ENCODE measurements at places on chromosomes 1 and 21.

GRCh38 chr1:10823000-10823401 is 26.6 kb upstream of the CASZ1 start:
- DNase-seq, result no peak

- no peak for DNase-seq
These were observed 199.9 kb upstream of the ZC3H12A start for GRCh38 chr1:37274486-37274885.

DNA sequence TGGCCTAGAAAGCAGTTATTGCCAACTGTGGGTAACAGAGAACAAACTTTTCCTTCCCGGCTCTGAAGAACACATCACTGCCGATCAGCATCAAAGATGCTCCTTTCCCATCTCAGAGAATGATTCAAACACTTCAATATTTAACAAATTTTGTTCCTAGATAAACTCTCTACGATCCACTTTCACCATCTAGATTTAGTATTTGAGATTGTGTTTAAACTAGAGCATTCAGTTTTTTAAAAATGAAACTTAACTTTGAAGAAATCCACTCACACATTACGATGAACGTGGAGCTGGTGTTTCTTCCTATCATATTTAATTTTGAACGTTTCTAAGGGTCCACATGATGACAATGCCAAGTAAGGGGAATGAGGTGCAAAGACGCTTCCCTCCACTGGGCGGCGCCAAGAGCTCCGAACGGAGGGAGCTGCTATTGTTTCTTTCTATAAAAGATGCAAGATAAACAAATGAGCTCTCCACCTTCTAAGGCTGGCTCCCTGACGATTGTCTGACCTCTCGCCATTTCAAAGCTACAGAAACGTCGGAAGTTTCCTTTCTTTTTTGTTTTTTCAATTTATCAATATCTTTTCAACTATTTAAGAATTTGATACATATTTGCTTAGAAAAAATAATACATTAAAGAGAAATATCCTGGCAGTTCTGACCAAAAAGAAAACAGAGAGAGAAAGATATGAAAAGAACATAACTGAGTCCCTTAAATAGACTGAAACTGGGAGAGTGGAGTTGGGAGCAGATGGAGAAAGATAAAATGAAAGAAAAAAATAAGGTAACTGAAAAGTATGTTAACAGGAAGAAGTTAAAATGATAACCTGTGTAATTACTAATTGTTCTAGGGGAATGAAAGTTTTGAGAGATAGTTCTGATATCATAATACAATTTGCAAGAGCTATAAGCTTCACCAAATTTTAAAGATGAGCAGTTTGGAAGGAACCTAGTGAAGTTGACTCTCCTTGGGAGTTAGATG is 4.4 kb upstream of the BARHL2 start:
- peak; percentile 45 for DNase-seq

DNA sequence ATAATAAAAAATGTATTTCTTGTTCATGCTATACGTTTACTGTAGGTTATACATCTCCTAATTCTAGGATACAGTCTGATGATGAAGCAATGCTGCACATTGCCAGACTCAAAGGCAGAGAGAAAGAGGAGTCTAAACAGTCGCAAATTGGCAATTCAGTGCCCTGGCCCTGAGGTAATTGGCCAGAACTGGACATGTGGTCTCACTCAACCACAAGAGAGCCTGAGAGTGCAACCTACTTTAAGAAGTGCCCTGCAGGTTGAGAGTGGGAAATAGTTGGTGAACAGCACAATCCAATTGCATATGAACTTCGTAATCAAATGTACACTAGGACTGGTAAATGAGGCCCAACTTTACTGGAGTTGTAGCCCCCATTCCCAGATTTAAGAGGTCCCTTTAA is 5.0 kb upstream of the SLC35A3 start:
- no peak for DNase-seq

DNA sequence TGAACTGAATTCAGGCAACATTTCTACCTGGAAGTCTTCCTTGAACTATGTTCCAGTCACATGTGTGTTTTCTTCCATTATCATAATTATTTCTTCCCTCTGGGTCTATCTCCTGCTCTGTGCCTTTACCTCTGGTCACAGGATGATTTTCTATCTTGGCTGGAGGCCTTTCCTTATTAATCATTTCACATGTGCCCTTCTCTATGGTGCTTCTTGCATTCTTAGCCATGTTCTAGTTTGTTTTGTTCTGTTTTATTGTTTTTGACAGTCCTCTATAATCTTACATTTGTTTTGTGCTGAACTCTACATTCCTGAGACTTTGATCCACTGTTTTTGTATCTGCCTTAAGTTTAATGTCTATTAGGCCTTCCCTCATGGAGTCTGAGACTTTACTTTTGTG is 51.0 kb downstream of the SGIP1 start:
- no peak for DNase-seq

DNA sequence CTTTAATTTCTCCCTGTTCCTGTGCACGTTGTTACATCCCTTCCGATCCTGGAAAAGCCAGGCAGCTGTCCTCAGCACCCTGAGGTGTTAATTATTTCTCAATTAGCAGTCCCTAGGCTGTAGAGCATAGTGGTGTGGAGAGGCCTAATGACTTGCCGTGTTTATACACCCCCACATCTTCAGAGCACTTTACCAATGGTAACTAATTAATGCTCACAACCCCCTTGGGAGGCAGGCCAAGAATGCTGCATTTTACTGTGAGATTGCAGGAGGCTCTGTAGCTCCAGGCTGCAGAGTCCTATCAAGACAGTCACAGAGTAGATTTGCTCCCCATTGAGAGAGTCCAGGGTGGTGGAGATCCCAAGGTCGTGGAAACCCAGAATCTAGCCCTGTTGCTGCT is 2.4 kb upstream of the PARS2 start:
- DNase-seq, result no peak

DNA sequence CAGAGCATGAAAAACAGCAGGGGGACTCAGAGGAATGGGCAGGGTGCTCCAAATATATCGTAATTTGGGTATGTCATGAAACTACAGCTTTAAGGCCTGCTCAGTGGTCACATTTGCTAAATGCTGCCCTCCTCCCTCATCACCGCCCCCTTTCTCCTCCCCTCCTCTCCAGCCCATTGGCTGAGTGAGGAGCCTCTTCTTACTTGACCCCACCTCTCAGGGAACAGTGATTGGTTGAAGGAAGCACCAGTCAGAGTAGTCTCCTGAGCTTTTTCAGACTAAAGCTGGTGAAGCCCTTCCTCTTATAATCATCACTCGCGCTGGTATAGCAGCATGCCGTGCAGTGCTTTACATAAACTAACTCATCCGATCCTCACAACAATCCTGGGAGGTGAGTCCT is 10.0 kb upstream of the TTC39A start:
- no peak for DNase-seq

GRCh38 chr21:35395728-35396127 is 346.6 kb upstream of the RUNX1 start:
- no peak for DNase-seq

DNA sequence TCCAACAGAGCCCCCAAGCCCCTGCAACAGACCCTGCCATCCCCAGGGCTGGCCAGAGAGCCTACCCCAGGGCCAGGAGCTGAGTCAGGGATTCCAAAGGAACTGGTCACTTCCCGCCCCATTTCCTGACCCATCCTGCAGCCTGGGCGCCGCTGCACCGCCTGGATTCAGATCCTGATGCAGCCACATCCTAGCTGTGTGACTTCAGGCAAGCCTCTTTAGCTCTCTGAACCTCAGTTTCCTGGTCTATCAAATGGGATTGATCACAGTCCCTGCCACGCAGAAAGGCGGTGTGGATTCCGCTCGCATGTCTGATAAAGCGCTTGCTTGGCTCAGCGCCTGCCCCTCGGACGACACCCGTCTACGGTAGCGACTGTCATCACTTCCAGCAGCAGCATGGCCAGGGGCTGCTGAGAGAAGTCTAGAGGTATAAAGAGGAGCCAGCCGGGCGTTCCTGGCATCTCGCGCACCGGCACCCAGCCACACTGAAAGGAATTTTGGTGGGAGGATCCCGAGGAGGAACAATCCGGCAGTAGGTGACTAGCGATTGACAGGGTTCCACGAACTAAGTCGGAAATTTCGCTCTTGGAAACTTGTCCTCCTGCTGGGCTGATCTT is 10.1 kb downstream of the EPHA2 start:
- no peak for DNase-seq

- DNase-seq, result no peak
These were observed 72.5 kb upstream of the PAXBP1 start for GRCh38 chr21:32844076-32844475.

DNA sequence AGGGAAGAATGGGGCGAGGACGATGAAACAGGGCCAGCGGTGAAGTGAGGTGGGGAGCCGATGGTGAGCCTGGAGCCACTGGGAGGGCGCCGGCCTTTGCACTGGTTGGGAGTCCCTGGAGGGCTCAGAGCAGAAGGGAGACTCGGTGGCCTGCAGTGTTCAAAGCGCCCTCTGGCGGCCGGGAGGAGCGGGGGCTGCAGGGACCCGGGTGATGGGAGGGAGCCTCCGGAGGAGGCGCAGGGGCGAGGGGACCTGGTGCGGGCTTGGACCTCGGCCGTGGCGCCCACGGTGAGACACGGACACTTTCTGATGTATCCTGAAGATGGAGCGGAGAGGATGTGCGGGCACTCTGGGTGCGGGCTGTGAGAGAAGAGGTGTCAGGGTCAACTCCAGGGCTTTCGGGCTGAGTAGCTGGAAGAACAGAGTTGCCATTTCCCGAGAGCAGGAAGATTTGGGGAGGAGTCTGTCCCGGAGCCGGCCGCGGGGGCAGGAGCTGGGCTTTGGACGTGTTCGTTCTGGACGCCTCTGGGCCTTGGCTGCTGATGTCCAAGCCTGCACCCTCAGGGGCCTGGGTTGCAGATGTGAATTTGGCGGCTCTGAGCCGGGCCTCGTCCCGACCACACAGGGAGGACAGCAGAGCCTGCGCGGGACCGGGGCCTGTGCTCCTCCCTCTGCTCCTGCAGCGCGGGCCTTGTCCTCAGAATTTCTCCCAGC is 29.7 kb downstream of the HEYL start:
- peak; percentile 79 for DNase-seq

GRCh38 chr1:90475631-90476030 is 241.5 kb downstream of the BARHL2 start:
- no peak for DNase-seq

- DNase-seq, result no peak
These were observed 188.3 kb downstream of the CLEC20A start for GRCh38 chr1:178308438-178308837.

DNA sequence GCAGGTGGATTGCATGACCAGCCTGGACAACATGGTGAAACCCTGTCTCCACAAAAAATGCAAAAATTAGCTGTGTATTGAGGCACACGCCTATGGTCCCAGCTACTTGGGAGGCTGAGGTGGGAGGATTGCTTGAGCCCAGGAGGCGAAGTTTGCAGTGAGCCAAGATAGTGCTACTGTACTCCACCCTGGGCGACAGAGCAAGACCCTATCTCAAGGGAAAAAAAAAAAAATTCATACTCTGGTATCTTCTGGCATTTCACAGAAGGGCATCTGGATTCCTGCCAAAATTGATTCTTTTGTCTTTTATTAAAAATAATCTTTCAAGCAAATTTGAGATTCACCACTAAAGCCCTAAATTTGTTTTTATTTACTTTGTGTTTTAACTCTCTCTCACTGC is 19.2 kb downstream of the CLIC4 start:
- no peak for DNase-seq

DNA sequence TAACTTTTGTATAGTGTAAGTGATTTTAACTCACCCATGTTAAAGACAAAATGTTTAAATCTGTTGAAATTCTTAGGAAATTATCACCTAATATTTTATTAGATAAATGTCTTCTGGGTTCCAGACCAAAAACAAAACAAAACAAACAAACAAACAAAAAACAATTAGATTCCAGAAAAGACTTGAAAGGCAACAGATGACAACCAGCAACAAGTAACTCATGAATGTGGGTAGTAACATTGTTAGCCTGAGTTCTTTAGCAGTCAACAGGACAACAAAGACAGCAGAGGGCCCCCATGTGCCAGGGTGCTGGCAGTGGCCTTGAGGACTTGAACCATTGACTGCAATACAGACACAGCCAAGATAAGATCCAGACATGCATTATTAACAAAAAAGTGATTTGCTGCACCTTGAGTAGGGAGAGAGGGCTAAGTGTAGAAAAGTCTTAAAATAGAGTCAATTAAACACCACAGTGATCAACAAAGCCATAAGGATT is 2.4 kb upstream of the CD247 start:
- no peak for DNase-seq

DNA sequence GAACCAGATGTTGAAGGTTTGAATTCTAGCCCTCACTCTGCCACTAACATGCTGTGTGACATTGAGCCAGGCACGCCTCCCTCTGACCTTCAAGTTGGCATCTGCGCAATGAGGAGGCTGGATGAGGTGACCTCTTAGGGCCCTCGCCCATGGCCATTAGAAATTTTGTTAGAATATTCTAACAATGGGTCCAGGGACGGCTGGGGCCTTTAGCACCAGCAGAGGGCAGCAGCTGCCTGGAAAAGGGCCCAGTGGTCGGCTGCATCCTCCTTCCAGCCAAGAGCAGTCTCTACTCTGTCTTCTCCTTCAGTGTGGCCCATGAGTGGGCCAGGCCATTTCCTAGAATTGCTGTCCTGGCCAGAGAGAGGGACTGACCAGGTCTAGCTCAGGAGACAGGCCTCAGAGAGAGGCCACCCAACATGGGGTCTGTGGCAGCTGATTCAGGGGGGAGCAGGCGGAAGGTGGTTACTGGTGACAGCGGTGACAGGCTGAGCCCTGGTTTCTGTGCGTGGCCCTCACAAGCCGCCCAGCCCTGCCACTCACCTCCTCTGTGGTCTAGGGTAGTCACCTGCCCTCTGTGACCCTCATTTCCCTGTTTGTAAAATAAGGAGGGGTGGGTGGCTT is 101.3 kb upstream of the ACTL8 start:
- DNase-seq, result peak; percentile 32

GRCh38 chr1:66400660-66401059 is 133.3 kb upstream of the SGIP1 start:
- DNase-seq, result no peak

GRCh38 chr21:17461582-17461981 is 51.3 kb upstream of the CXADR start:
- no peak for DNase-seq

- no peak for DNase-seq
These were observed 85.9 kb upstream of the IVNS1ABP start for GRCh38 chr1:185402930-185403329.

DNA sequence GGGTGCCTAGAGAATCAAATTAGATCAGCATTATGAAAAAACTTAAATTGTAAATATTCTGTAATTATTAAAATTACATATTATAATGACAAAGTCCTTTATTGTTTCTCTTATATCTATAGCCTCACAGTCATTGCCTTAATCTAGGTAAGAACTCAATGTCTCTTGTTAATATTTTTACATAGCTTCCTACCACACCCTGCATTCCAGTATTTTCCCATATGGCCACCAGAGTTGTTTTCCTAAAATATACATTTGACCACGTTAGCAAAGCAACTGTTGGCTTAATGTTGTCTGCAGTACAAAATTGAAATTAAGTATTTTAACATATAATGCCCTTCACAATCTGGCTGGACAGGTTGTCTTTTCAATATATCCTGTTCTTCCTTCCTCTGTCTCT is 230.3 kb downstream of the DNAH14 start:
- DNase-seq, result no peak

GRCh38 chr1:235902677-235903542 is 36.2 kb upstream of the LYST start:
- no peak for DNase-seq

GRCh38 chr1:184910691-184911091 is 63.6 kb downstream of the NIBAN1 start:
- DNase-seq, result no peak

All from stimulated activated CD4-positive, alpha-beta T cell treated with anti-CD3 and anti-CD28 coated beads, Interleukin-12 subunit alpha, Interleukin-12 subunit beta, amount 100 ng/mL, for 24 hours (primary cell).